ENCODE measurements at places on chromosomes 12 and 14.

DNA sequence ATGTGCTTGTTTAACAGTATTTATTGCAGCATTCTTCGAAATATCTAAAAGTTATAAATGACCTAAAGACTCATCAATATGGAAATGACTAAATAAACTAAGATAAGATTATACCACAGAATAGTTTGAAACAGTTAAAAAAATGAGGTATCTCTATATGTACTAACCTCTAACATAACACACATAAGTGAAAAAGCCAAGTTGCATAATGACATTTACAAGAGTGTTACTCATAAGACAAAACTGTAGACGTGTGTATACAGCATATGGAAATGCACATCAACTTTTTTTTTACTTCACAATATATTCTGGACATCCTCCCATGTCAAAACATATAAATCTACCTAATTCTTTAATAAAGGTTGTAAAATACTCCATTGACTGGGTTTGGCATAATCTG lies 22.8 kb downstream of the CPM start:
- no peak for DNase-seq

DNA sequence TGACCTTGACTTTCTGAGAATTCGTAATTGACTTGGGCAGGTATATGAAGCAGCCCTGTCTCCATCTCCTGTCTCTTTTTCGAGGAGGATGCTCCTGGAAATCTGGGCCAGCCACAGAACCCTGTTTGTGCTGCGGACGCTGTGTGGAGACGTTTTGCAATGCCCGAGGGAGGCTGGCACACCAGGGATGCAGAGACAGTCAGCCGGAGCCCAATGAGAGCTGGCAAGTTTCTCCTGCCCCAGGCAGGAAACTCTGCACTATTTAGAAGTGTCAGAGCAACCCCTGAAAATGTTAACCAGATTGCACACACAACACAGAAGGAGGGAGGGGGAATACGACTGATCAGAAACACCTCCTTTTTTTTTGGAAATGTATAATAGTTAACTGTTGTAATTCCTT lies 103.2 kb upstream of the DYRK2 start:
- DNase-seq = no peak

- DNase-seq = no peak
These were observed 46.4 kb downstream of the STXBP6 start for GRCh38 chr14:25003537-25003936.

DNA sequence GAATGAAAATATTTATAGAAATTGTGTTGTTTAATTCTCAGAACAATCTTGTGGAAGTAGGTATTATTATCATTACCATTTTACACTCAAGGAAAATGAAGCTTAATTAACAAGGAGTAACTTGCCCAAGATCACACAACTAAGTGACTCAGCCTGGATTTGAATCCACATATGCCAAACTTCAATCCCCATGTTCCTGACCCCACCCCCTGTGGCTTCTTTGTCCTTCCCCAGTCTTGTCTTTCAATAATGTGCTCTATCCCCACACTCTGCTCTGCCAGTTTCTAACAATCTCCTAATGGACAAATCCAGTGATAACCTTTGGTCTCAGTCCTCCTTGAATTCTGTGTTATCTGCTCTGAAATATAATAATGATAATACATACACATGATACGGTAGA lies 355.2 kb downstream of the BMP4 start:
- DNase-seq = no peak

DNA sequence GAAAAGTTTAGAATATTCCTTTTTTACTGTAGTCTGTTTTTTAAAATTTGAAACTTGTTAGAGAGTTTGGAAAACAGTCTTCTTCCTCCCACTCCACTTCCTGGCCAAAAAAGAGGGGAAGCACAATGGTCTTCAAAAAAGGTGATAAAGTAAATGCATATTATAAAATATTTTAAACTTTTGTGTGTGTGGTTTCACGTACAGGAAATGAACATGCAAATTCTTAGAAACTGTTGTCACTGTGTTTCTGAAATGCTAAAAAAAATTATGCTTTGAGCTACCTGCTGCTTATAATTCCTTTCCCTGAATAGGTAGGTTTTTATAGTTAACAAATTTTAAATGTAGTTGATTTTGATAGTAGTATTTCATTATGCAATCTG lies 2.9 kb downstream of the FGFR1OP2 start:
- DNase-seq = no peak

DNA sequence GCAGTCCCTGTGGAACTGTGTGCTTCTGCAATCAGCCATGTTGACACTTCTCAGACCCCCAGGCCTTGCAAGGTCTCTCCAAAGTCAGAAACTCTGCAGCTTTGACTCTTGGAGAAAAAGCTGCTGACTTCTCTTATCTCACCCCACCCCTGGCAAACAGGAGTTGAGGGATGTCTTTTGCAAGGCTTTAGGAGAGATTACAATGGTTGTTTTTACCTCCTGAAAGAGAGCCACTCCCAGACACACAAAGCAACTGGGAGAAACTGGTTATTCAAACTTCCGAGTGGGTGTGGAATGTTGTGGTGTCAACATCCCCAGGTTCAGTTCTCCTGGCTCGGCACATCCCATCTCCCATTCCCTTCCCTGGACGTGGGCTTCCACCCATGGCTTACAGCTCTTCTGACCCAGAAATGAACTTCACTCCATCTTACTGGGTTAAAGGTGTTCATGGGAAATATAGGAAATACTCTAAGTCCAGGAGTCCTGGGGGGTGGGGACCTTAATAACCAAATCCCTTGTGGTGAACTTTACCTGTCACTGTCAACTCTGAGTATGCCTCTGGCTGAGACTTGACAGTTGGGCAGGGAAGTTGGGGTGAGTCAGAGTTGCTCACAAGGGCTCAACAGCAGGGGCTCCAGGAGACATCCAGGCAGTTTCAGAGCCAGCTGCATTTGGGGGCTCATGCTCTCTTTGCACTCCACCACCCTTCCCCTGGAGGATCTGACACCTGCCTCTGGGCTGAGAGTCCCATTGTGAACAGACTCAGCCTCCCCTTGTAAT lies 41.9 kb downstream of the CCDC177 start:
- DNase-seq = no peak

GRCh38 chr12:4312251-4312650 lies 8.8 kb upstream of the TIGAR start:
- DNase-seq = no peak

- DNase-seq = no peak
These were observed 8.5 kb upstream of the SERPINA5 start for GRCh38 chr14:94572637-94573303.

DNA sequence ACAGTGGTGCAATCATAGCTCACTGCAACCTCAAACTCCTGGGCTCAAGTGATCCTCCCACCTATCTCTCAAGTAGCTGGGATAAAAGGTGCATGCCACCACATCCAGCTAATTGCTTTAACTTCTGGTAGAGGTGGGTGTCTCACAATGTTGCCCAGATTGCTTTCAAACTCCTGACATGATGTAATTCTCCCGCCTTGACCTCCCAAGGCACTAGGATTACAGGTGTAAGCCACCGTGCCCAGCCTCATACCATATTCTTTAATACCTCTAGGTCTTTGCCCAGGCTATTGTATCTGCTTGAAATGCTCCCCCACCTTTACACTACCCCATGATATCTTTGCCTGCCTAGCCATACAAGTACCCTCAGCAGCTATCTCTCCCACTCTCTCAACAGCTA lies 11.3 kb downstream of the R3HDM2 start:
- DNase-seq = no peak

- DNase-seq = no peak
These were observed 1.9 kb upstream of the LLPH start for GRCh38 chr12:66132408-66132807.

- no peak for DNase-seq
These were observed 429.3 kb upstream of the SOX5 start for GRCh38 chr12:24378548-24379407.

- DNase-seq = no peak
These were observed 14.3 kb downstream of the MYL2 start for GRCh38 chr12:110906083-110906482.

DNA sequence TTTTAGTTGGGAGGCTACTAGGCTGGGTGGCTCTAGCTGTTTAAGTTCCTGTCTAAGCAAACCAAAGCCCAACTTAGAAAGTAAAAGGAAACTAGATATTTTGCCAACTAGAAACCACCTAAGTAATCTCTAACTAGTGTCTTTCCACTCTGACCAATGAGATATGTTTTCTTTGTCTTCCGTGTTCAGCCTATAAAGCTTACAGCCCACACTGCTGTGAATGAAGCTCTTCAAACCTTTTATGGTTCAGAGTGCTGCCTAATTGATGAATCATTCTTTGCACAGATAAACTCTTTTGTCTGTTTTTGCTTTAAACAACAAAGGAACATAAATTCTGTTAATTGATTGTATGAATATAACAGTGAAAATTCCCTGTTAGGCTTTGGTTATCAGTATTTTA lies 66.1 kb downstream of the FUT8 start:
- DNase-seq = no peak

- DNase-seq = no peak
These were observed 49.2 kb downstream of the LIN52 start for GRCh38 chr14:74133833-74134481.

DNA sequence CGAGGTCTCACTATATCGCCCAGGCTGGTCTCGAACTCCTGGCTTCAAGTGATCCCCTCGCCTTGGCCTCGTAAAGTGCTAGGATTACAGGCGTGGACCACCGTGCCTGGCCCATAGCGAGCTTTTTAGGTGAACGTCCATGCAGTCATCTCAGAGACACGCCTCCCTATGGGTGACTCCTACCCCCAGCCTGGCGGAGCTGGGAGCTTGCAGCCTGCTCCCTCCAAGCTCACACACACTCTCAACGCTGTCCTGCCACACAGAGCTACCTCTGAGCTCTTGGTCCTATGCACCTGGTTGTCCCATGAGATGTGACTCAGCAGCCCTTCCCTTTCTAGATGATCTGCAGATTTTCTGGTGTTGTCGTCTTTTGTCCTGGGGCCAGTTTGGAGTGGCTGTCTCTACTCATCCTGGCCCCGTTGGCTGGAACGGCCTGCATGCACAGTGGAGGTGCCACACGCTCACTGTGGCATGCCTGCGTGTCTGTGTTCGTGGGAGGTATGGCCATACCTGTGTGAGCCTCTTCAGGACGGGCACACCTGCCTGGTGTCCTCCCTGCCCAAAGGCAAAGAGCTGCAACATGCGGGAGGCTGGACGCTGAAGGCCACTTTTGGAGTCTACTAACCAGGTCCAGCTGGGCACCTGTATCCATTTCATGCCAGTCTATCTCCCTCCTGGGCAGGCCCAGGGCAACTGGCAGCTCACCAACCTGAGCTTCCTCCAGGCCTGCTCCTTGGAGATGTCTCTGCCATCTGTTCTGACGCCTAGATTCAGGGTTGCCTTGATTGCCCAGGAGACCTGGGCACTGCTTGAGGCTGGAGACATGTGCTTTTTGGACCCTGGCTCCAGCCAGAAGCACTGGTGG lies 18.1 kb downstream of the CABP1 start:
- no peak for DNase-seq

DNA sequence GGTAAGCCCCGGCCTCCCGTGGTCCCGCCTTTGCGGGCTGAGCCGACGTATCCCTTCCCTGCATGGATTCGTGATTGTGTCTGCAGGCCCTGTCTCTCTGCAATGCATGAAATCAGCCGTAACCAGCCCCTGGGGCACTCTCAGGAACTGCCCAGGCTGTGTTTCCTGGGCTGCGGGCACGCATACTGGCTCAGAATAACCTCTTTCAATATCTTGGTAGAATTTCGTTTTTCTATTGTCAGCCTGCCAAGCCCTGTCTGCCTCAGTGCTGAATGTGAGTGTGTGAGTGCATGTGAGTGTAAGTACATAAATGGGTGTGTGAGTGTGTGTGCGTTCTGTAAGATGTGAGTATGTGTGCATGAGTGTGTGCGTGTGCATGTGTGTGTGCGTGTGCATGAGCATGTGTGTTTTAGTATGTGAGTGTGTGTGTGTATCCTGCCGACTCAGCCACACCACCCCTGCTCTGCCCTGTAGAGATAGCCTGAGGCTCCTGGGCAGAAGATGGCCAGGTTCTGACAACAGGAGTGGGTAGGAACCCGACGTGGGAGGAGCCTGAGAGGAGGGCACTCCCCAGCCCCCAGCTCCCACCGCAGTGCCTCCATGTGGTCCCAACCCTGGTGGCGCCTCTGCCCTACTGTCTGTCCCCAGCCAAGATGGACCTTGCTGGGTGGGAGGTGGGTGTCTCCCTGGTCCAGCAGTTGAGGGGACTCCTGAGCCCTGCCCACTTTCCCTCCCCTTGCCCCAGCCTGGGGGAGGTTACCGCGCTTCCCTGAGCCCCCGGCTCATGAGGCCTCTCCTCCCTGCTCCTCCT lies 268.8 kb downstream of the ADGRD1 start:
- no peak for DNase-seq

GRCh38 chr14:24063263-24063836 lies 8.0 kb upstream of the CPNE6 start:
- DNase-seq = no peak

DNA sequence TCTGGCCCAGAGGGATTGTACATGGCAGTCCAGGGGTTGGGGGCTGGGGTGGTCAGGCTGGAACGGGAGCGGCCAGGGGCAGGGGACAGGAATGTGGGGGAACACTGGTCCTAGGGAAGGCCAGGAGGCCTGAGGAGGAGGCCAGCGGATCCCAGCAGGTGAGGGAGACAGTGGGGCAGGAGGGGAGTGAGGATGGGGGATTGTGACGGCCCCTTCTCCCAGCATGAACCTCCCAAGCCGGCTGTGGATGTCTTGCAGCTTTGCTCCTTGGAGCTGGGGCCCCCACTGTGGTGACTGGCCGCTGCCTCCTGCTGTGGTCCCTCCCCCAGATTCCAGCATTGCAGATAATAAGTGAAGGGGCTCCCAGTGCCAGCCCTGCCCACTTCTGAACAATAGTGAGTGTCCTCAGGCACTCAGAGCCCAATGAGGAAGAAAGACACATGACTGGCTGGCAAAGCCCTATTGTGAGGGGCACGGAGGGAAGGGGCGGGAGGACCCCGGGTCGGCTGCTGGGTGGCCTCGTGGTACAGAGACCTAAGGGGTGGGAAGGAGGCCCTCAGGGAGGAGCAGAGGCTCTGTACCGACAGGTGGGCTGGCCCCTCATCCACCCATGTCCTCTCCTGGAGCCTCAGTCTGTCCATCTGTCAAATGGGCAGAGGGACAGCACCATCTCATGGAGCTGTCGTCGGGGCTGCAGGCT lies 215.0 kb downstream of the KIF26A start:
- DNase-seq = no peak

GRCh38 chr12:96578526-96579125 lies 89.2 kb downstream of the CFAP54 start:
- DNase-seq = peak; percentile 46

DNA sequence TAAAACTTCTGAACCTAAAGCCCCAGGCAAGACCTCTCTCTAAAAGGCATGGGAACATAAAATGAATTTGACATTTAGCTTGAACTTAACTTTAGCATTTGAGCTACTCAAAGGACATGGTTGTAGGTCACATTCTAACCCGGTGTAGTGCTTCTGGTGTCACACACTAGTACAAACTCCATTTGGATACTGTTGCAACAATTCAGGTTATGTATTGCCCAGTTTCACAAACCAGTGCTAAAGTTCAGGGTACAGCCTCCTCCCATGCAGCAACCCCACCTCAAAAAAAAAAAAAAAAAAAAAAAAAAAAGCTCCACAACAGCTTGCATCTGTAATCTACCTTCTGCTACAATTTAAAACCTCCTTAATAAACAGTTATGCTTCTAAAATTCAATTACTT lies 7.8 kb downstream of the PPTC7 start:
- DNase-seq = no peak

All from NCI-H446 treated with DMSO at 0.1 percent for 48 hours (cell line).